Stimulated activated CD4-positive, alpha-beta T cell treated with anti-CD3 and anti-CD28 coated beads, Interleukin-2, amount 100 ng/mL, for 24 hours (primary cell): ENCODE measurements at places on chromosomes 5 and 9.
A peak's percentile ranks its signal among the peaks of the same experiment; 100 is the strongest.

GRCh38 chr5:107499237-107499636, 171.5 kb downstream of the EFNA5 start:
- no peak for DNase-seq

- DNase-seq: no peak
These were observed 25.1 kb upstream of the CLPTM1L start for GRCh38 chr5:1370006-1370405.

GRCh38 chr5:16784843-16785791, 151.0 kb downstream of the MYO10 start:
- peak; percentile 46 for DNase-seq

DNA sequence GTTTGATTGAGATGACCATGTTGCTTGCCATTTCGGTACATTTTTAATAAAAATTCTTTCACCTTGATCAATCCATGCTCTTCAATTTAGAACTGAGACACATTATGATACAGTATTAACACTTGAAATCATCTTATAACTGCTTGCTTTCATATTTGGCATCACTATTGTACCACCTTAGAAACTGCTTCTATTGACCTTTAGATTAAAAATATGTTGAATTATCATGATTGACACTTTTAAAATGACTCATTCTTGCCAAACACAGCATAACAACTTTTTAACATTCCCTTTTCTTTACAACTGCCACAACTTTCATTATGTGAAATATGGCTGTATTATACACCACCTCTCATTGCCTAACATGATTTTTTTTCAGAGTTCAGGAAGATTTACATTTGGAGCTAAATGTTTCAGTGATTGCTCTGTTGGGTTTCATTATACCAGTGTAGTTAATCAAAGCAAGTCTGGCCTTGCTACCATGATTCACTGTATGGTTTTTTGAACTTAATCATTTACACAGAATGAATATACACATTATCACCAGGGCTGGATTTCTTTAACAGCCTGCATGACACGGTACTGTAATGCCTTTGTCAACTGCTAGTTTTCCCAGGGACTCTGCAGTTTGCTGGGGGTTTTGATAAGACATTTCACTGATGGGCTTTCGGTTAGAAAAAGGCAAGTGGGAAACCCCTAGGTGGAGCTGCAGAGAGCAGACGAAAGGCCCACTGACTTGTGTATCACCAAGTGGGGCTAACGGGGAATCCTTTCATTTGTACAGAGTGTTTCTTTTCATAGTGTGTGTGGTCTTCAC, 93.6 kb upstream of the TLE4 start:
- peak; percentile 6 for DNase-seq

DNA sequence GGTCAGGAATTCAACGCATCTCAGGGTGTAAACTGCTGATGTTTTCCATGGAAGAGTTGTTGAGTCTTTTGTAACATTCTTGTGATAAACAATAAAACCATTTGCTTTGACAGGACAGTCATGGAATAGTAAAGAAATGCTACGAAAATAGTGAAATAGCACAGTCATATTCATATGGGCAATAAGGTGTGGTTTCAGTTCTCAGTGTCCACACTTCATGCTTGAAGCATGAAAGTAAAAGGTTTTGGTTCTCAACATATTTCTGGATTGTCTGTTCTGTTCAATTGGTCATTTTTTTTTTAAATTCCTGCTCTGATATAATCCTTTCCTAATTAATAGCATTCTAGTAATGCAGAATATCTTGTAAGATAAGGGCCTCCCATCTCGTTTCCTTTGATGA, 467.6 kb upstream of the ZNF608 start:
- DNase-seq: no peak

- DNase-seq: peak; percentile 24
These were observed 153.1 kb downstream of the PCSK1 start for GRCh38 chr5:96279801-96280542.

DNA sequence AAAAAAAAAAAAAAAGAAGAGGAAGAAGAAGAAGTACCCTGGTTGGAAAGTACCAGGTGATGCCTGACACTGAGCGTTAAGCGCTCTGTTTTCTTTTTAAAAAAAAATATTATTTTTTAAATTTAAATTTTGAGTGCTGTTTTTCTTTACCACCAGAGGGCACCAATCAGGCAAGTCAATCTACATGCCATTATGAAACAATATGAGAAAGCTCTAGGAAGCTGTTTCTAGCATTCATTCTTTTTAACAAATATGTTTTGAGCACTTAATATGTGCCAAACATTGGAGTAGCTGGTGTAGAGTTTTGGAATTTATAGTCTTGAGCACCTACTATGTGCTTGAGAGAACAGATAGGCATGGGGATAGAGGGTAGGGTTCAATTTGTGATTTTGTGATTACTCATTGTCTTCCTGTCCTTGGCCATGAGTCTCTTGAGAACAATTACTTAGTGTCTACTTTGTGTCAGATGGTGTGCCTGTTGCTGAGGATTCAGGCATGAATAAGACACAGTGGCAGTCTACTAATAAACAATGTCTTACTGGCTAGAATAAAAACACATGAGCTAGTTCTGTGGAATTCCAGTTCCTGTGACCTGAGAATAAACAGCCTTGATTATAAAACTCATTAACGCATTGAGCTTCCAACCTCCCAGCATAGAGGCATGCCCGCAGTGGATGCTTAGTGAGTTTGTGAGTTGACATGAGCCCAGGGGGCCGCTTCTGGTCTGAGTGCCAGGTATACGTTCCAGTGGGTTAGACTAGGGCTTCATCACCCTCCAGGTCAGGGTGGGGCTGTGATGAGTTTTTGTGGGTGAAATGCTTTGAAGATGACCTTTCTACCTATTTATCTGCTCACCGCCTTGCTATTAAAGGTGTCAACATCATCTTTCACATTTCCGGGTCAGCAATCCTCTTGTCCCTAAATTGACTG, 3.0 kb upstream of the UBE2R2 start:
- DNase-seq: no peak
